Fibroblast of lung (primary cell): ENCODE measurements at places on chromosomes 11 and 22.

DNA sequence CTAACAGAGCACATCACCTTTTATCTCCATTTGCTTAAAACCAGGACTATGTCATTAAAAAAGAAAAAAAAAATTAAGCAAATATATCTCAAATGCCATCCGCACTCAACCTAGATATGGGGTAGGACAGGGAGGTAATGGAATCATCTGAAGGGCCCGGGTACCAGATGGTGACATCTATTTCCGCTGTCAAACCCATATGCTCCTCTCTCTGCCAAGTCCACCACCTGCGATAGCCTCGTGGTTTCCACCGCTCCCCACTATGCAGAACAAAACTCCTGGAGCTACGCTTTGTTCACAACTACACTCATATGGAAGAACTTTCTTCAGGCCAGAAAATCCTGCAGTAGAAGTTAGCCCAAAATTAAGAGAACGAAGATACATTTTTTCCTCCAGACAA lies 31.4 kb downstream of the FEZ1 start:
- no peak for DNase-seq

DNA sequence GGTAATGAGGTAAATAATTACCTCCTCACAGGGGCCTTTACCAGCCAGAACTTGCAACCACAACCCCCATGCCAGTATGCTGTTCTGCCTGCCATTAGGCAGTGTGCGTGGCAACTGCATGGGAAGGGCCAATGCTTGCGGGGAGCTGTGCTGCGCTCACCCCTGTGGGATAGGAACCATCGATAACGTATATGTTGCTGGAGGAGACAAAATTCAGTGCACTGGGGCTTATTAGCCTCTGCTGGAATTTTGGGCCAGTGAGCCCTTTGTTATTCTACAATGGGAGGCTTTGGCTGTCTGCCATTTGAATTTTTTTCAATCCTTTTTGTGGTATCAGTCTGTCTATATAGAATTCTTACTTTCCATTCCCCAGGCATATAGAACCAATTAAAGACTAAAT lies 47.3 kb downstream of the PPP2R1B start:
- peak; percentile 37 for DNase-seq

- DNase-seq = peak; percentile 40
Observed at GRCh38 chr11:16738947-16739815, 734 bp downstream of the C11orf58 start.

- no peak for DNase-seq
Observed at GRCh38 chr11:41459465-41460401, at the start of gene LRRC4C. LRRC4C (minus strand) TSS chr11:41459652.

- no peak for DNase-seq
Observed at GRCh38 chr11:118659953-118660680, 19.3 kb downstream of the TREH start.

GRCh38 chr22:31348766-31349165 lies 2.6 kb upstream of the PATZ1 start:
- no peak for DNase-seq

GRCh38 chr11:89536926-89537325 lies 45.8 kb upstream of the NOX4 start:
- DNase-seq = no peak

DNA sequence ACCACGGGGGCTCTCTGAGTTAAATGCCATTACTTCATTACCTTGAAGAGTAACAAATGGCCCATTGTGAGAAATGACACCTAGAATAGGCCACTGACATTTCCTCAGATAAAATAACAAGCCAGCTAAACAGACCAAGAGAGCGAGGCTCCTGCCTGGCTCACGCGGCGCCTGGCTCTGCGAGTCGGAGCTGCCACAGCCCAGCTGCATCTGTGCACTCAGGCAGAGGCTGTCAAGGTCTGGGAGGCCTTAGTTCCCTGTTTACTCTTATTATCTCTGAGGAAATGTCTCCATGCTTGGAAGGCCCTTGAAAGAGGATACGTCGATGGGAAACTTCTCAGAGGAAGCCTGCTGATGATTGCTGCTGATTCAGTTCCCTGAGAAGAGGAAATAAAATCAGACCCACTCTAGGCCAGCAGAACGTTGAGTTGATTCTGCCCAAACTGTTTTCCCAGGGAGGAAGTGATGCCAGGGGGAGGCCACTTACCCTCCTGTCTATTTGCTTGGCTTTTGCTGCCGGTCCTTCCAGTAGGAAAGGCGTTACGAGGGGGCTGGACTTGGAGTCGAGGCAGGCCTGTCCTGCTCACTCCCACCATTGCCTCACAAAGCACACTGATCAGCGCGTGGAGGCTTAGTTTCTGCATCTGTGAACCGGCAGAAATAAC lies 208.8 kb downstream of the TBC1D22A start:
- peak; percentile 52 for DNase-seq

DNA sequence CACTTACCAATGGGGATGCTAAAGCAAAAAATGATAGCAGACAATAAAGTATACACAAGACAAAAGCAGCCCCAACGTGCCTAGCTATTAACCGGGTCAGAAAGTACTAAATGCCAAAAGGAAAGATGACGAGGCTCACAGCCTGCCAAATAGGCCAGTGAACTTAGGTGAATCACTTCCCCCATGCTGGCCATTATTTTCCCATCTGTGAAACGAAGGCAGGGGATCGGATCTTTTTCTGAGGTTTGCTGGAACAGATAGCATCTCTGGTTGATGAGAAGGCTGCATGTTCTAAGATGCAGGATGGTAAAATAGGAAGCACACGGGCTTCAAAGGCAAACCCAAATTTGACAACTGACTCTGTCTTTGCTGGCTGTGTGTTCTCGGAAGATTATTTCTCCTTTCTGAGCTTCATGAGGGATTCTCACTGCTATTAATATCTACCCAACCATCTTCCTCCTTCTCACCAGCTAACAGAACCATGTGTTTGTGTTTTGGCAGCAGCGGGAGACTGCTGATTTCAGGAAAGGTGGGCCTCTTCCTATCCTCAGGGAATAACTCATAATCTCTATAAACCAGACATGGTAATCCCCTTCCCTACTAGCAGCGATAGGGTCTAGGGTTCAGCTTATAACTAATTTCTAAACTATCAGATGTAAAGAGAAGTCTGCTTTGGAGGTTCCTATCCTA lies 390.7 kb downstream of the LARGE1 start:
- DNase-seq = peak; percentile 71

DNA sequence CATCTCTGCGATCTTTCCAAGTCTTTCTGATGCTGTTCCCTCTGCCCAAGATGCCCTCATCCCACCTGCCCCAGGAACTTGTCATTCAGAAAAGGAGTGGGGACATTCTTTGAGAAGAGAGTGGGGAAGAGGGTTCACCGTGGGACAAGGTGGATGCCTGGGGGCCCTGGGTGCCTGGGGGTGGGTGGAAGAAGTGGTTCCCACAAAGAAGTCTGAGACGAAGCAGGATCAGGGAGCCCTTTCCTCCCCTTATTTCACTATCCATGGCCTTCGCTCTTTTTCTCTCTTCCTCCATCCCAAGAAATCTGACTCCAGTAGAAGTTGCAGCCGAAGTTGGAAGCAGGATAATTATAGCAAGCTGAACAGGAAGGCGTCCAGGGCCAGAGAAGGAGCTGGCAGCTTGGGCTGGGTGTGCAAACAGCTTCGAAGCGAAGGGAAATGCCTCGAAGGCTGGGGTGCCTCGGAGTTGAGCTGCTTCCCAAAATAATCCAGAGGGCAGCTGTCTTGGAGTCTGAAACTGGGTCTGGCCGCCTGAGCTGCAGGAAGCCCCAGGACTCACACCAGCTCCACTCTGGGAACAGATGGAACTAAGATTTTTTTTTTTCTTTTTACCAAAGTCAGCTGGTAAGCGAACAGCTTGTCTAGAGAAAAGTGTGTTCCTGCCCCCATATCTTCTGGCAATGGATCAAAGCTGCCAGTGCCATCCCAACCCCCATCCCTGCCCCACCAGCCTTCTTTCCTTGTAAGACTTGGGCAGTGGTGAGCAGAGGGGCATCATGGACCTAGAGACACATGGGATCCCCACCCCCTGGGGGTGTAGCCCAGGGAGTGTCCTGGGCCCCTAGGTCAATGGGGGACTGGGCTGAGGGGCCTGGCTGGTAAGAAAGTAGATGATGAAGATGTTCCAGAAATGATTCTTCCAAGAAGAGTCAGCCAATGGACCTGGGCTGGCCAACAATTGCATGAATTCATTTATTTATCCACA lies 31.5 kb downstream of the PARVG start:
- no peak for DNase-seq

DNA sequence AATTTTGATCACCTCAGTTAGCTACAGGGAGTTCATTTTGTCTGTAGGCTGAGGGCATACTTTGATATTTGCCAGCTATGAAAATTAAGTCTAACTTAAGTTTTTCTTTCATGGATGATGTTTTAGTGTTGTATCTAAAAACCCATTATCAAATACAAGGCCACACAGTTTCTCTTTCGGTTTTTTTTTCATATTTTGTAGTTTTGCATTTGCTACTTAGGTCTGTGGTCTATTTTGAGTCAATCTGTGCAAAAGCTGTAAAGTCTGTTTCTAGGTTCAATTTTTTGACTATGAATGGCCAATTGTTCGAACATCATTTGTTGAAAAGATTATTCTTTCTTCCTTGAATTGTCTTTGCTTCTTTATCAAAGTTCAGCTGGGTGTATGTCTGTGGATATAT lies 895.6 kb upstream of the ANO3 start:
- no peak for DNase-seq

DNA sequence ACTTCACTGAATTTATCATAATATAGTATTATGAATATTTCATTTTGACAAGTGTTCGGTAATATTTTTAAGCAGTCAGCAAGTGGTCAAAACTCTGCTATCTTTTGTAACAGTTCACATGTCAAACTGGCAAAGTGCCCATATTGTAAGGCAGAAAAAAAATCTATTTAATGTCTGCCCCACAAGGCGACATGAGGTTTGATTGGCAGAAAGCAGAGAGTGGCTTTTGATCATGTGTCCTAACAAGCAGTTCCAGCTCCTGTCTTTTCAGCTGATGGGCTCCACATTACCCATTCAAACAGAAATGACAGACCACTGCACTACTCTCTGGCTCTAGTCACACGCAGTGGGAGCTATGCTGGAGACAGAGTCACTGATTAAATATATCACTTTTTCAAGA lies 59.0 kb downstream of the SOX6 start:
- no peak for DNase-seq

- no peak for DNase-seq
Observed at GRCh38 chr22:31647066-31647465, 14.9 kb downstream of the PISD start.

GRCh38 chr11:117789241-117789640 lies 7.8 kb downstream of the DSCAML1 start:
- DNase-seq = no peak

GRCh38 chr11:36014898-36015665 lies 71.2 kb downstream of the LDLRAD3 start:
- no peak for DNase-seq

GRCh38 chr11:35639591-35640179 lies 21.4 kb downstream of the FJX1 start:
- no peak for DNase-seq

GRCh38 chr11:130449310-130449990 lies 1.0 kb downstream of the ADAMTS15 start:
- no peak for DNase-seq
